ENCODE measurements at places on chromosomes 1 and 21.

- no peak for DNase-seq
These were observed 211.9 kb upstream of the EDN2 start for GRCh38 chr1:41696381-41696780.

DNA sequence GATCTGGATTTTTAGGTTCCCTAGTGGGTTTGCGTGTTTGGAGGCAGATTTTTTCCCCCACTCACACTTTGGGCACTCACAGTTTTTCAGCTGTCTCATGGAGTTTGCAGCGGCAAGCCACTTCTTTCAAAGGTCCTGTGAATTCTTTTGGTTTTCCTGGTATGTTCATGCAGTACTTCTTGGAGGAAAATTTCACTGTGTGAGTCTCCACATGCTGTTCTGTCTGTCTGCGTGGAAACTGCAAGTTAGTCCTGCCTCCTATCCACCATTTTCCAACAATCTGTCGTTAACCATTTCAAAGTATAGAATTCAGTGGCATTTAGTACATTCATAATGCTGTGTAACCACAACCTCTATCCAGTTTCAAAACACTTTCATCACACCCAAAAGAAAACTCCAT lies 793 bp upstream of the FMO1 start:
- no peak for DNase-seq

GRCh38 chr1:237032029-237032428 lies 10.0 kb upstream of the RYR2 start:
- DNase-seq: no peak

DNA sequence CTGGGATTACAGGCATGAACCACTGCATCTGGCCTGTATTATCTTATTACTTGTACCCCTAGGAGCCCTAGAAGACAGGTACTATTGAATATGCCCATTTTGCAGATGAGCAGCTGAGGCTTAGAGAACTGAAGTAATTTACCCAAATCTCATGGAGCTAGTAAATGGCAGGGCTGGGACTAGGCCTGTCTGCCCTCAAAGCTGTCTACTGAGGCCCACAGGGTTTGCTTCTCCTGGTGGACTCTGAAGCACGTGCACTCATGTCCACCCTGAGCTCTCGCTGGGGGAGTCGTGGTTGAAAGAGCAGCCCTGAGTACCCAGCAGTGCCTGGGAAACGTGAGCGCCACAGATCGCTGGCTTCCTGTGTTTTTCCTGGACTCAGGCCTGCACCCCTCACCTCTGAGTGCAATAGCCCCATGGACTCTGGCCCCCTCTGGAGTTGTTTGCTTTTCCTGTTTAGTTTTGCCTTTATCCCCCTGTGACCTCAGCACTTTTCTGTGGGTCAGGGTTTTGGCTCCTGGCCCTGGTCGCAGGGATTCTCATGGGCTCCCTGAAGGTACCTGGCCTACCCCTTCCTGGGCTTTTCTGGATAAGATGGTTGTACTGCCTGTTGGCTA lies 52.4 kb downstream of the ARHGEF10L start:
- DNase-seq: no peak

DNA sequence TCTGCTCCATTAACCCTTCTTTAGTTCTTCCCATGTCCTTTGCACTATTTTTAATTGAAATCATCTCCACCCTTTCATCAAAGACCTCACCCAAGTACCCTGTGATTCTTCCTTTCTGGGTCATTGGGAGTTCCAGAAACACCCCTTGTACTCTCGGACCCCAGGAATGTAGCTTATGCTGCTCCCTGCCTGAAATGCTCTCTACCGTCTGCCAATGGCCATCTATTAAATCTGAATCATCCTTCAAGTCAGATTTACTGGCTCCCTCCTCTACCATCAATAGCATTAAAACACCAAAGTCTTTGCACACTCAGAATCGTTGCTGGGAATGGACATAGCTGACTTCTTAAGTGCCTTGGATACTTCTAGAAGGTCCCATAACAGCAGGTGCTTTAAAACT lies 73.2 kb upstream of the GADD45A start:
- no peak for DNase-seq

DNA sequence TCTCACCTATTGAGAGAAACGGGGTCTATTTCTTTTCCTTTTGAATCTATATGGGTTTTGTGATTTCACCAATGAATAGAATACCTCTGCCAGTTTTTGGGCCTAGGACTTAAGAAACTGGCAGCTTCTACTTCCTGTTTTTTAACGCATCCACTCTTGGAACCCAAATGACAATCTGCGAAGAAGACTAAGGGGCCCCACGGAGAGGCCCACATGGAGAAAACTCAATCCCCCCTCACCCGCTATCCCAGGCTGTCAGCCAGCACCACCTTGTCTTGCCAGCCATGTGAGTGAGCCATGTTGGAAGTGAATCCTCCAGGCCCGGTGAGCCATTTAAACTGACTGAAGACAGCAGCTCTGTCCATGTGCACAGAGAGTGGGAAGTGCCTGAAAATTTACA lies 3.6 kb upstream of the HENMT1 start:
- peak; percentile 50 for DNase-seq

DNA sequence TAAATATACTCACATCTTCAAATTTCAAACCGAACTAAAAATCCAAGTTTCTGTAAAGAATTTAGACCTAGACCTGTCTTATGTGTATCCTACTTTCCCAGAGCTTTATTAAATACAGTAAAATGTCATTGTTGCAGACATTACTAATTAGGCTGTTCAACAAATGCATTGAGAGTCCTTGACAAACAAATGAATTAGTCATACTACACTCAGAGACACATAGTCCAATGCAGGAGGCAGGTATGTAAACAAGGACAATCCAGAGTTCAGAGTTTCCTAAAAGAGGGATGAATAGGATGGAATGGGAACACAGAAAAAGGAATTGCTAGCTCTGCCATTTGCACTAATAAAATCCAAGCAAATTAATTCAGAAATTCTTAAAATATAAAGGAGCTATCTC lies 1.6 kb upstream of the EGLN1 start:
- DNase-seq: no peak

DNA sequence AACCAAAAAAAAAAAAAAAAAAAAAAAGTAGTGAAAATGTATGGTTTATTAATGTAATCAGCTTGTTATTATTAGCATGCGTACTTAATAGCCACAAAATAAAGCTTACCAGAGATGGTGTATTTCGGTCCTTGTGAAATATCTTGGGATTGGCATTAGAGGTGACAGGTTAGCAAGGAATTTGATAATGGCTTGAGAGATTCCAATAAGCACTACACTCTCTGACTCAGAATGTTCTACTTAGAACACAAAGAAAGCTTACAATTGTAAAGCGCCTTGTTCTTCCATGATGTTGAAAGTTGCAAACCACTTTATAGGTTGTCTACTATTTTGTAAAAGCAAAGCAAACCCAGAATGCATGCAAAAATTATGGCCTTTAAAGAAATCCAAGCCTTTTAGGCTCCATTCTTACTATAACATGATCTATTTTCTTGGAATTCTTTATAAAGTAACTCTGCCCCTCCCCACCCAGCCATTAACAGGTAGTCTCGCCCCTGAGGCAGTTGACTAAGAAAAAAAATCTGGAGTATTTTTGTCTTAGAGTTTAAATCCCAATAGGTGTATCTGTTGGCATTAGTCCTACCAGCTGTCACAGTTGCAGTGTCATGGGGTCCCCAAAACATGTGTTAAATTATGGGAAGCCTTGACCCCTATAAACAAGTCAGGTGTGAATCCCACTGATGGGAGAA lies 129.2 kb downstream of the DHRS3 start:
- no peak for DNase-seq

DNA sequence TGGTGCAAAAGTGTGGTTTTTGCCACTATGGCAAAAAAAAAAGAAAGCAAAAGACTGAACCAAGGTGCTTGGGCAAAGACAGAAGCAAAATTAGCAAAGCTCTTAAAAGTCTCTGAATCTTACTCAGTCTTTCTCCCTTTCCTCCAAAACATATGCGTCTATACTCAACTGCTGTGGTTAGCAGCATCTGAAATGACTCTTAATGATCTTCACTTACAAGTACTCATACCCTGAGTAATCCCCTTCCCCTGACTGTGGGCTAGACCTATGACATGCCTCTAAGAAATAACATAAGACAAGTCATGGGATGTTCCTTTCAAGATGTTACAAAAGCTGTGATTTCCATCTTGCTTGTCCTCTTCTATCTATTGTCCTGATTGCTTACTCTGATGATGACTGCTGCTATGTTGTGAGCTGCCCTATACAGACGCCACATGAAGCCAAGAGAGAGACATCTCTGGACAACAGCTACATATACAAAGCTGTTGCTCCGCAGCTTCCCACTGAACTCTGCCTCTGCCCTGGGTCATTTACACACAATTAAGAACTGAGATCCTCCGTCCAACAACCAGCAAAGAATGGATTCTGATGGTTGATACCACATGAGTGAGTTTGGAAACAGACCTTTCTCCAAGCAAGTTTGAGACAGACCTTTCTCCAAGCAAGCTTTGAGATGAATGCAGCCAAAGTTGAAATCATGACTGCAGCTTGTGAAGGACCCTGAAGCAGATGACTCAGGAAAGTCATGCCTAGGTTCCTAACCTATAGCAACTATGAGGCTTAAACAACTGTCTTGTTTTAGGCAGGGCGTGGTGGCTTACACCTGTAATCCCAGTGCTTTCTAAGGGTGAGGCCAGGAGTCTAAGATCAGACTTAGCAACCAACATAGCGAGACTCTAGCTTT lies 55.2 kb downstream of the PUM1 start:
- DNase-seq: no peak

GRCh38 chr1:230286166-230286889 lies 139.8 kb downstream of the PGBD5 start:
- DNase-seq: no peak

- DNase-seq: no peak
These were observed 16.5 kb upstream of the BCAS2 start for GRCh38 chr1:114597949-114598348.

DNA sequence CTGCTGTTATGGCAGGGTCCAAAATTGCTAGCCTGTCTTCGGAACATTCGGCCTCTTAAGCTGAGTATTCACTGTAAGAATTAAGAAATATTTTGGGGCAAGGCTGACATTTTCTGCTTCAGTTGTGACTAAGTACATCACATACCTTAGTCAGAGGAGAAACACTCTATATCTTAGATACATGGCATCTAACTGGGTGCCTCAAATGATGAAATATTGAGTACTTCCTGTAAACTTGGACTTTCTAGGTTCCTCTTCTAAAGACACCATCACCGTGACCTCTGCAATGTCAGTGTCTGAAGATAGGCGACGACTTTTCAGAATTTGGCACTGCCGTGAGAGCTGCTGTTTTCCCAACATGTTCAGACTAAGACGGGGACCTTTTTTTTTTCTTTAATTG lies 65.6 kb downstream of the PCBP3 start:
- no peak for DNase-seq

DNA sequence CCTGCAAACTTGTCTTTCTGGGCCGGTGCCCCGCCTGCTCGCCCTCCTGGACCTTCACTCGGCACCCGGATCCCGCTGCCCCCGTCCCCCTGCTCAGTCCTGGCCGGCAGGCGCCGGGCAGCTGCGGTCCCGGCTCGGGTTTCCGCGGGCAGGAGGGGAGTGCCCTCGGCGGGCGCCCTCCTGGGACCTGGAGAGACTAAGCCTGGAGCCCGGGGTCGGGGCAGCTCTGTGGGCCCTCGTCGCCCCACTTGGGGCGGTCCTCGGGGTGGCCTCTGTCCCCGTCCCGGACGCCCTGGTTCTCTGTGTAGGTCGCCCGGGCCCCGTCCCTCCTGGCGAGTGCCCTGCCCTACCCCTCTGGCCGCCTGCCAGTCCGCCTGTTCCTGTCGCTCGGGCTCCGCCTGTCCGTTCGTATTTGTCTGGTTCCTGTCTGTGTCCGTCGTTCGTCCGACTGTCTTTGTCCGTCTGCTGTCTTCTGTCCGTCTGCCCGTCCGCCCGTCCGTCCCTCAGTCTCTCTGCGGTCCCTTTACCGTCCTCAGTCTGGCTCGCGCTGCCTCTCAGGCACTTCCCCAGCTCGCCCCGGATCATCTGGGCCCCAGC lies 490 bp downstream of the SERINC2 start:
- DNase-seq: peak; percentile 29

DNA sequence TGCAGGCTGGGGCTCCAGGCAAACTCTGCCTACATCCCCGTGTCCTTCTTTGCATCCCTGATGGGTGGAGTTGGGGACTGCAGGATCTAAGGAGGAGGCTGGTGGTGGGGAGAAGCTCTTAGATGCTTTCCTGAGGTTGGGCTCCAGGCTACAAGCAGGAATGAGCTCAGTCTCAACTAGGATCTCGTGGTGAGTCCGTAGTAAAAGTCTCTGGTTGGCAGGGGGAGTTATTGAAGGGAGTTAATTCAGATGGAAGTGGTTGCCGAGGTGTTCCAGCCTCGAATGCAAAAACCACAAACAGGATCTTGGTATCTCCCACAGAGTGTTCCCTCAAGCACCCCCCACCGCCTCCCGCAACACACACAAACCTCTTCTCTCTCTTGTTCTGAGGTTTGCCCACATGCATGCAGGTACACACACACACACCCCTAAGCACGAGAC lies 35.0 kb downstream of the TMCC2 start:
- DNase-seq: no peak

DNA sequence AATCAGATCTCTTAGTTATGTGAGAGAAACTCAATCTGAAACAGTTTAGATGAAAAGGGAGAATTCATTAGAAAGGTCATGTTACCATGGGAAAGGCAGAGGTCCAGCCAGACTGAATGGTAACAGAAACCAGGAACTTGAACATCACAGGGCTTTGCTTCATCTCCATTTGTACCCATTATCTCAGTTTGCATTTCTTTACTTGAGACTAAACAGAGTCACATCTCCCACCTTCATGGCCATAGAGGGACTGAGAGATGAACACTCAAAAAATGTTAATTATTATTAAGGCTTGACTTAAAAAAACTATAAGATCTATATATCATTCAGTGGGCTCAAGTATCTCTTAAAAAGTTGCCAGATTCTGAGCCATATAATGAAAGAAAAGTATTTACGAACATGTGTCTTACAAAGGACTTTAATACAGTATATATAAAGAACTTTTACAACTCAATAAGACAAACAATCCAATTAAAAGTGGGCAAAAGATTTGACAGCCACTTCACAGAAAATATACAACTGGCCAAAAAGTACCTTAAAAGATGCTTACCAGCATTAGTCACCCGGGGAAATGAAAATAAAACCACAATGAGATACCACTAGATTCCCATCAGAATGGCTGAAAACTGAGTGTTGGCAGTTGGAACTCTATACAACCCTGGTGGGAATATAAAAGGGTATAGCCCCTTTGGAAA lies 13.2 kb downstream of the KYAT3 start:
- DNase-seq: no peak

DNA sequence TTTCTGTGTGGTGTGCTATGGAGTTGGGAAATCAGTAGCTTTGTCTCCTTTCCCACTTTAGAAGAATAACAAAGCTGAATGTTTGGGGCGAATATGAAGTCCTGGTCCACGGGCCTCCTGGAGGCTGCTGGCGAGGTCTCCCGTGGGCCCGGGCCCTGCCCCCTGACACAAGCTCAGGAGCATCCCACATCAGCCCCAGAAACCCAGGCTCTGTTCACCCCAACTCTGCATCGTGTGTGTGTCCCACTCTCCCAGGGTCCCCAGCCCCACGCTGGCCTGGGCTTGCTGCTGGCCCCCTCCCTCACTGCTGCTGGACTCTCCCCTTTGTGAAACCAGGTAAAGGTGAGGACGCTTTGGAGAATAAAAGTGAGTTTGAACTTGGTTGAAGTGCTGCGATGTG lies 8.1 kb downstream of the PRDM16 start:
- no peak for DNase-seq
